Femur (tissue), 1 donor: ENCODE measurements at places on chromosomes 2 and 18.

DNA sequence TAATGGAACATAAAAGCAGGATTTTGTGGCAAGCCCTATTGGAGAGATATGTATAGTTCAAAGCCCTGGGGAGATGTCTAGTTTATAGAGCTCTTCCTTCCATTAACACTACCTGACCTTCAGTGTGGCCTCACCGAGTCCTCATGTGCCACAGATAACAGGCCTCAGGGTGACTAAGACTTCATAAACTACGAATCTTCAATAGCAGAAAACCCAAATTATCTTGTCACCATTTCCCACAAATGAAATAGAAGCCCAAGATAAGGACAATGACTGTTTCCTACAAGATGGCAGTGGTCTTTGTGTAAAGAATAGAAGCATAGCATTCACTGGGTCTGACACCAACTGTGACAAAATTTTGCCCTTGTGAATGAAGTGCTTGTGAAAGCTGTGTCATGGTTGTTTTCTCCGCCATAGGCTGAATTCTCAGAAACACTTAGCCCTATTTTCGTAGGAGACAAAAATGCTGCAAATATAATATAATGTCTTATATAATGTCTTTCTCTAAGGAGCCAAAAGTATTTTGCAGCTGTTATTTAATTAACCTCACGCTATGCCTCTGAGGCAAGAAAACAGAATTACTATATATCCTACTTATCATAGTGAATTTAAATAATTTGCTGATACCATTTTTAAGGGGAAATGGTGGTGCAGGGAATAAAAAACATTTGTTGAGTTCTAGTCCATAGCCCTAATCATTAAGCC is 136.7 kb upstream of the CWC22 start:
- no peak for DNase-seq

GRCh38 chr2:179275253-179276012 is 10.8 kb upstream of the SESTD1 start:
- DNase-seq, result no peak

- DNase-seq, result no peak
These were observed 91.4 kb downstream of the ARL4C start for GRCh38 chr2:234405462-234405861.

- DNase-seq, result peak; percentile 94
These were observed at the start of gene GPD2 for GRCh38 chr2:156435718-156436496. GPD2 (plus strand) TSS chr2:156436379; CDS start chr2:156476106, 39,727 bp downstream.

DNA sequence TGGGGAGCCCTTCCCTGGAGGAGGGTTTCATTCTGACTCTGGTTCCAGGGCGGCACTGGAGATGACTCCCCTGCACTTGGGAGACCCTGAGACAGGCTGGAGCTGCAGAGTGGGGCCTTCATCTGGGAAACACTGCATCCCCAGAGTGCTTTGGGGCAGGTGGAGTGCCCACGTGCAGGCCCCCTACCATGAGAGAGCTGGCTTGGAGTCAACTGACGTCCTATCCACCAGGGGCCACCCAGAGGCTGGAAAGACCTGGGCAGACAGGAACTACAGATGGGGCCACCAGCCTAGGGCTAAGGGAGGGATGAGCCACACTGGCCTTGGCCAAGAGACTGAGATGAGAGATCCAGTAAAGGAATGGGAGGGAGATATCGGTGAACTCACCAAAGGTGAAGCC is 153.8 kb downstream of the ASB1 start:
- peak; percentile 7 for DNase-seq
